ENCODE measurements at places on chromosomes 7 and 10.

DNA sequence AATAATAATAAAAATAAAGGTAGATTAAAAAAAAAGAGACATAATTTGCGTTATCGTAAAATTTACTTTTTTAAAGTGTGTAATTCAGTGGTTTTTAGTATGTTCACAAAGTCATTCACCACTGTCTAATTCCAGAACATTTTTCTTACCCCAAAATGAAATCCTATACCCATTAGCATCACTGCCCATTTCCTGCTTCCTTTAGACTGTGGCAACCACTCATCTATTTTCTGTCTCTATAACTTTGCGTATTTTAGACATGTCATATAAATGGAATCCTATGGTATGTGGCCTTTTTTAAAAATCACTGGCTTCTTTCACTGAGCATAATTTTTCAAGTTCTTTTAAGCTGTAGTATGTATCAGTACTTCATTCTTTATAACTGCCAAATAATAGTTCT, 53.6 kb downstream of the KAT6B start:
- no peak for DNase-seq

DNA sequence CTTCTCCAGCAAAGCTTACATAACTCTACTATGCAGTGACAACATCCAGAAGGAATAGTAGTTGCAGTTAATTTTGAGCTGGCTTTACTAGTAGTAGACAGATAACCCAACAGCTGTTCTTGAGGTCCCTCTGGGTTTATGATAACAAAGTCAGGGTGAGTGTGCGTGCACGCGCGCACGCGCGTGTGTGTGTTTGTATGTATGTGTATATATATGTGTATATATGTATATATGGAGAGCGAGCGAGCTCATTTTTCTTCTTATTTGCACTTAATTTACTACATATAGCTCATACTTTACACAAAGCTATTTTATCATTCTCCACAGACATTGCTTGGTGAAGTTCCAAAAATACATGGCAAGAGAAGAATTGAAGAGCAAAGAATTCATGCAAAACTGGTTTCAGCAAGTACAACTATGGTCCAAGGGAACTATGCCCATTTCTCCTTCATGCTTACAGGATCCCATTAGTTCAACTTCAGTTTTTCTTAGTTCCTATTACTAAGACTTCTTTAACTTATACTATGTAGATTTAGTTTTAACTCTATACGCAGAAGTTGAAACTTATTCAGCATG, 105.9 kb upstream of the TMEM168 start:
- no peak for DNase-seq

GRCh38 chr7:32026083-32026425, 44.2 kb downstream of the PDE1C start:
- no peak for DNase-seq

DNA sequence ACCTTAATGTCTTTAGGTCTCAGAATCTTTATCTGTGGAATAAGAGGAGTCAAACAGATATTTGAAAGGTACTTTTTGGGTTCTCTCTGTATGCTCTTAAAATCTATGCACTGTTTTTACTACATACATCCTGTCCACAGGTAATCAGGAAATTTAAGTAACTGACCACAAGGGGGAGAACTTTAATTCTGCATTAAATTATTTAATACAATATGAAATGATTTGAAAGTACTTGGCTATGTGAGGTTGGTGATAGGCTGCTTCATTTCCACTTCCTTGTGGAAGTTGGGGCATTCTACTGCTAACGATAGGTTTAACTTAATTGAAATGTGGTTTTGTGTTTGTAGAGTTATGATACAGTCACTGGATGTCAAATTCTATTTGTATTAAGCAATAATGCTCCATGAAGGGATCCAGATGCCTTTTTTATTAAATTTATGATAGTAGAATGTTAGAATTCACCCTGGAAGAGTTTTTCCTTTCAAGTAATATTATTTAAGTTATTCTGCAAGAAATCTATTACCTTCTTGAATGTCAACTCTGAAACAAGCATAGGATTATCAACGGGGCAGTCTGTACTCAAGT, 6.0 kb downstream of the TEX47 start:
- no peak for DNase-seq

GRCh38 chr7:119999738-120000475, 273.1 kb upstream of the KCND2 start:
- DNase-seq: no peak

DNA sequence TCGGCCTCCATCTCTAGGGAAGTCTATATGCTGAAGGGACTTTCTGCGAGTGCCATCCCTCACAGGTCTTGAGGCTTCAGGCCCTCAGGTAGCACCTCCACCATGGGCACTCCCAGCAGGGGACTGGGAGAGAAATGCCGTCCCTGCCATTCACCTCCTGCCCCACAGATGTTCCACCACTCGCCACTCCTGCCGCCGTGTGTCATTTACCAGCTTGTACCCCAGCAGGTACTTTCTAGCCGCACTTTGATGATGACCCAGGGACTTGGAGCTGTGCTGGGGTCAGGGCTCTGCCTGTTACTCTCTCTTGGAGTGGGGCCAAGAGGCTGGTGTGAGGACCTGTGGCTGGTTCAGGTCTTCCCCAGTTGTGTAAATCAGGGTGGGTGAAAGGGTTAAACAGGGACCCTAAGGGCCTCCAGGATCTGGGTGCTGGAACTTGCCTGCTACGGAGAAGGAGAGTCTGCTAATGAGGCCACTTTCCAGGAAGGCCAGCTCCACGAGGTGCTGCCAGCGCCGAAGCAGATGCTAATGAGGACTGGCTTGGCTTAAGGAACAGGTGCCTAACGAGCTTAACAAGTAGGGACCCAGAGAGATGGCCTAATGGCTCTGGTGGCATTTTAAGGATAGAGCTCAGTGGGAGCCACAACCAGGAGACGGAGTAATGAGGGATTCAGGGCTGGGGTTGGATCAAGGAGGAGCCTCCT, 32.4 kb downstream of the CRHR2 start:
- DNase-seq: no peak

- peak; percentile 26 for DNase-seq
Observed at GRCh38 chr10:2839081-2839725, 228.1 kb upstream of the PFKP start.

DNA sequence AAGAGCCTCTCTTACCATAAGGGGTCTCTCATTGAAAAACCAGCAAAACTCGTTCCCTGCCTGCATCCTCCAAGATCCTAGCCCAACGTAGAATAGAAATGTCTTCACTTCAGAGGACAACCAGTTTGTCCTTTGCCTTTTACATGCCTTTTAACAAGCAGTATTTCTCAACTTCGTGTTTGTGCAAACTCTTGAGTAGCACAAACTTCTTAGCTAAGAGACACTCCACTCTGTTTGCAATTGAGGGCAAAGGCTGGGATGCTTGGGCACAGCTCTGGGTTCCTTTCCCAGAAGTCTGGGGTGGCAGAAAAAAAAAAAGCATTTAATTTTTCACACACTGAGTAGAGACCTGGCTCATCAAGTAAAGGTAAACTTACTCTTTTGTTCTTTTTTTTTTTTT, 19.5 kb upstream of the KCTD7 start:
- no peak for DNase-seq

DNA sequence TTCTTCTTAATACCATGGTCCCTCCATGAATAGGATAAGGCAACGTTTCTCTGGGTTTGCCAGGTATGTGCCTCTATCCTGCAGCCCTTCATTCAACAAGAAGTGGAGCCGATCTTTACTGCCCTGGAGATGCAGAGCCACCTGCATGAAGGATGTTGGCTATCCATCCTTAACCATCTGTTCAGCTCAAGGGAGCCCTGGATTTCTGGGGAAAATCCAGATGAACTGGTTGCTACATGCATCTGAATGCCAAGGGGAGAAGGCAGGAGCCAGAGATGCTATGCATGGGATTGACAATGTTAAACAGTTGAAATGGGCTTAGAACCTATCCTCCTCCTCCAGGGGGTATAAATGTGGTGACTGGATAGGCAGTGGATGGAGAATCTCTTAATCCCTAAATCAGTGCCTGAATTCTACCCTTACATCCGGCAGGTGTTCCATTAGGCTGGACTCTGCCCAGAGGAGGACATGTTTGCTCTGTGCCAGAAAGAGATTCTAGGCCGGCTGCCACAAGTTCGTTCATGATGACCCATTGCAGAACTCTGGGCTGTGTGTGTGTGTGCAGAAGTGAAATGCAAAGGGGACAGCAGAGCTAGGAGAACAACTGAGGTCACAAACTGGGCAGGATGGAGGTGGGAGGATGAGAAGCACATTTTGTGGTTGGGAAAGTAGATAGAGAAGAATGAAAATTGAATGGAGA, 15.6 kb downstream of the CPED1 start:
- no peak for DNase-seq

DNA sequence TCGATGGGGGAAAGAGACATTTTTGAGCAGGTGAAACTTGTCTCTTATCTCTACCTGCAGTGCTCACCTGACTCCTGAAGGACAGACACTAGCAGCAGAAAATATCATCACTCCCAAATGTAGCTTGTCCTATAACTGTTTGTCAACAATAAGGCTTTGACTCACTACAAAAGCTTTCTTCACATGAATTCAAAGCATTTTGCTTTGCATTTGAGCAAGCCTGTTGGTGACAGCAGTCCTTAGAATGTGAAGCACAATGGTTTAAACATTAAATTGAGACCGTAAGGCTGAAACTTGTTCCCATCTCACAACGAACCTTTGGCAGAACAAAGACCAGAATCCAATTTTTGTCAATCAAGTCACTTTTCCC, 30.6 kb upstream of the ZNRF2 start:
- DNase-seq: no peak

DNA sequence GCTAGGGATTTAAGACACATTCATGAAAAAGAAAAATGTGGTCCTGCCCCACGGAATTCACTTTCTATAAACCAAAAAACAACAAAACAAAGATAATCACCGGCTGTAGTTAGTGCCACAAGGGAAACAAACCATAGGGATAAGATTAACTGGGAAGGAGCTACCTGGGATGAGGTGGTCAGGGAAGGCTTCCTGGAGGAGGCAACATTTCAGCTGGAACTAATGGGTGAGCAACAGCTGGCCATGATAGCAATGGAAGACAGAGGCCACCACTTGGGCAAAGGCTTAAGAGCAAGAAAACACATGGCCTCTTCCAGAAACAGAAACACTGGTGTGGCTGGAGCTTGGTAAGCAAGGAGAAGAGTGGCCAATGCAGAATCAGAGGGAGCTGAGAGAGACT, 38.4 kb upstream of the ENO4 start:
- no peak for DNase-seq

- DNase-seq: no peak
Observed at GRCh38 chr7:115356139-115356746, 434.3 kb downstream of the MDFIC start.

- no peak for DNase-seq
Observed at GRCh38 chr10:57706576-57707299, 561.0 kb downstream of the IPMK start.

DNA sequence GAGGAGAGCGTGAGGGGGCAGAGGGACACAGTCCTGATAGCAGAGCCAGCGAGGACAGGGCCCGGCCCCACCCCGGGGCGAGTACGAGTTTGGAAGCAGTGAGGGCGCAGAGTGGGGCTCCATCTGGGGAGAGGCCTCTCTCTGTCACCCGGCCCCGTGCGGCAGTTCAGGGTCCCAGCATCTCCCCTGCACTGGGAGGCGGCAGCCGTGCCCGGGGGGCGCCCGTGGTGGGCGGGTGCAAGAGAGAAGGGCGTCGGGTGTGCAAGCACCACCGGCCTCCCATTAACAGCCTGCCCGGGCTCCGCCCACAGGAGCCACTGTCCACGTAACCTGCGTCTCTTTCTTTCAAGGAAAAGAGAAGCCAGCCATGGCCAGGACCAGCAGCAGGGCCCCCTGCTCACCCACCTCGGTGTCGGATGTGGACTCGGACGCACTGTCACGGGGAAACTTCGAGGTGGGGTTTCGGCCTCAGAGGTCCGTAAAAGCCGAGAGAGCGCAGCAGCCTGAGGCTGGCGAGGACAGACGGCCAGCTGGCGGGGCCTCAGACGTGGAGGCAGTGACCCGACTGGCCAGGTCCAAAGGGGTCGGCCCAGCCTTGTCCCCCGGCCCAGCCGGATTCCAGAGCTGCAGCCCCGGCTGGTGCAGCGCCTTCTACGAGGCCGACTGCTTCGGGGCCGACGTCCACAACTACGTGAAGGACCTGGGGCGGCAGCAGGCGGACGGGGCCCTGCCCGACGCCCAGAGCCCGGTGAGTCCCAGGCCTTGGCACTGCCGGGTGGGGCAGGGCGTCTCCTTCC, 28.7 kb upstream of the UTF1 start:
- no peak for DNase-seq

DNA sequence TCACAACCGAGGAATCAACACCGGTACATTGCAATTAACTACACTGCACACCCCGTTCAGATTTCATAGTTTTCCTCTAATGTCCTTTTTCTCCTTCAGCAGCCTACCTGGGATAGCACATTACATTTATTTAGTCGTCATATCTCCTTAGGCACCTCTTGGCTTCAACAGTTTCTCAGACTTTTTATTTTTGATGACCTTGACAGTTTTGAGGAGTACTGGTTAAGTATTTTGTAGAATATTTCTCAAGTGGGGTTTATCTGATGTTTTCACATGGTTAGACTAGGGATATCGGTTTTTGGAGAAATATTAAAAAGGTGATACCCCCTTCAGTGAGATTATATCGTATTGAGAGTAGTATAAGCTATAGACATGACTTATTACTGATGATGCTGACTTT, 87.0 kb upstream of the GLCCI1 start:
- DNase-seq: no peak

DNA sequence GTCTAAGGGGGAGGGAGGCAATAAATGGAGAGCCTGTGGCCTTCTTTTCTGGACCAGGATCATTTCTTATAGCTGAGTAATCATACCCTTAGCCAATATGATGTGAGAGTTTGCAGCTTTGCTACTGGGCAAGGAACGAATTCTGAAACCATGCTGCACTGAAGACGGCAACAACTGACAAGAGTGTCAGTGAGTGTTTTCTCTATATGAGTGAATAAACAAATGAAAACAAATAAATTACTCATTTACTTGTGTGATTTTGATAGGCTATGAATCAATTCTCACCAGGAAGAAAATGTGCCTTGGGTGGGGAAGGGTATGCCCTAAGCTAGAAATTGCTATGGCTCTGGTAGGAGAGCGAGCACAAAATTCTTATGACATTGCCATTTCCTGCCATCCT, 79.4 kb upstream of the LRRN3 start:
- peak; percentile 45 for DNase-seq

- DNase-seq: no peak
Observed at GRCh38 chr7:134078991-134079390, 48.1 kb upstream of the LRGUK start.

All from stimulated activated CD4-positive, alpha-beta T cell treated with anti-CD3 and anti-CD28 coated beads, Interleukin-1b, Interleukin-23, amount 100 ng/mL, for 48 hours (primary cell).